ENCODE measurements at places on chromosomes 2 and 18.

DNA sequence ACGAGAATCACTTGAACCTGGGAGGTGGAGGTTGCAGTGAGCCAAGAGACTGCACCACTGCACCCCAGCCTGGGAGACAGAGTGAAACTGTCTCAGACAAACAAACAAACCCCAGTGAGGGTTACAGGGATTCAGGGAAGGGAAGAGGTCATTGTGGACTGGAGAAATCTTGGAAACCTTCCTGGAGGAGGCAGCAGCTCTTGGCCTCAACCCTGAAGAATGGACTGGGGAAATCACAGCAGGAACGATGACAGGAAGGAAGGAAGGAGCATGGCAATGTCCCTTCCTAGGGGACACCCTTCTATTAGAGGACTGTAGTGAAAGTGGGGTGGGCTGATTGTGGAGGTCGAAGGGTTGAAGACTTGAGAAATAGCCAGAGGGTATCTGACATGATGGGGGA lies 72.5 kb downstream of the DNMT3A start:
- DNase-seq = no peak

- no peak for DNase-seq
These were observed 115.2 kb upstream of the CTDP1 start for GRCh38 chr18:79564441-79564840.

- no peak for DNase-seq
These were observed 13.9 kb downstream of the STAT1 start for GRCh38 chr2:190999949-191000665.

DNA sequence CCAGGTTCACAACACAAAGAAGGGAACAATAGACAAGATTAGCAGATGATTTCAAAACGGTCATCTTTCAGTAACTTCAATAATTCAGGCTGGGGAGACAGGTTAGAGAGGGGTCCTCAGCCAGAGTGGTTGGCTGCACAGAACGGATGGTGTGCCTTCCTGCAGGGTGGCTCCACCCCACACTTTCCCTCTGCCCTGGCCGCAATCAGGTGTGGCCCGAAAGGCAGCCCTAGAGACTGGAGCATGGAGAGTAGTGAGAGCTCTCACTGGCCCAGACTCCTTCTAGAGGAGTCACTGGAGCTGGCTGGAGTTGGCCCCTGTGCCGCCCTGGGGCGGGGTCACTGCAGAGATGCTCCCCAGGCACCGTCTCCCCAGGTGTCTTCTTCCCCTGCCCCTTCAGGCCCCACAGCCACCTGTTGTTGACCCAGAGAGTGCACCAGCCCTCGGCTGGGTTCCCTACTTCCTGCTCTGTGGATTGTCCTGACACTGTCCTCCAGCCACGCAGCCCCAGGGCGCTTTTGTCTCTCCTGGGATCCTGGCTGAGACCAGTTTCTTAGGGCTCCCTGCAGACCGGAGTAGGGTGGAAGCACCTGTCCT lies 126.8 kb downstream of the PXDN start:
- DNase-seq = peak; percentile 40

DNA sequence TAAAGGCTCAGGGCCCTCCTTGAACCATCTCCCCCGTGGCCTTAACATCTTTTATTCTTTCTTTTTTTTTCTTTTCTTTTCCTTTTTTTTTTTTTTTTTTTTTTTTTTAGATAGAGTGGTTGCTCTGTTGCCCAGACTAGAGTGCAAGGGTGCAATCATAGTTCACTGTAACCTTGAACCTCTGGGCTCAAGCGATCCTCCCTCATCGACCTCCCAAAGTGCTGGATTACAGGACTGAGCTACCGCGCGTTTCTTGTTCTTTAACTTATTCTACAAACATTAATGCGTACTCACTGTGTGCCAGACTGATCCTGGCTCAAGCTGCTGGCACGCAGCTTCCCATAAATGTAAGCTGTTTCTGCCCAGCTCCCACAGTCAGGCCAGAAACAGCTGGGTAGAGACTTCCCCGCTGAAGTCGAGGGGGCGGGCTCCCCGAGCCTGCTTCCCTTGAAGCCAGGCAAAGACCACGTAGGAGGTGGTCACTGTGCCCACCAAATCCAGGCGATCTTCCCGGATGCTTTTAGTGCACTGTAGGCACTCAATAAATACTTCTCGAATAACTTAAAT lies 29.2 kb upstream of the ATP6V1B1 start:
- DNase-seq = no peak

DNA sequence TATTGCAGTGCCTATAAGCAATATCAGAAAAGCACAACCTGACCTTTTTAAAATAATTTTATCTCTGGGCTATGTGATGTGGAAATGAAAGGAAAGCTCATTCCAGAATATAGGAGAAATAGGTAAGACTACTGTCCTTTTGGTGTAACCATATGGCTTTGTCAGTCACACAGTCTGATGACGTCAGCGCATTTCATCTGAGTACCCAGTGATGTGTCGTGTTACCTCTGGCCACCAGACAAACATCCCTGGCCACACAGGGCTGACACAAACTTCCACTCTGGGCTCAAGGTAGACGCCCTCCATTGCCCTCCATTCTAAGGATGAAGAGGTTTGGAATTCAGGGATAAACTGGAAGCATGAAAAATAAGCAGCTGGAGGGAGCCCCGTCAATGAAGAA lies 506.7 kb downstream of the CMPK2 start:
- DNase-seq = no peak
